ENCODE measurements at places on chromosomes 11 and 22. TPM values are rescaled to one million over a fixed set of nuclear protein-coding genes. Genes with fewer than 3 reads are reported as not detected.

The GDPD4 gene
- total RNA-seq = not detected

The CNTF gene
- 1.8 TPM for total RNA-seq

The ROBO4 gene
- total RNA-seq = 1.2 TPM

The SOX10 gene
- total RNA-seq = not detected

The NFAM1 gene
- 0.07 TPM for total RNA-seq

All from smooth muscle cell of the pulmonary artery (primary cell).